CD4-positive, alpha-beta T cell treated with Interleukin-15 for 1 hour (primary cell): ENCODE measurements at places on chromosomes 3 and 15.

DNA sequence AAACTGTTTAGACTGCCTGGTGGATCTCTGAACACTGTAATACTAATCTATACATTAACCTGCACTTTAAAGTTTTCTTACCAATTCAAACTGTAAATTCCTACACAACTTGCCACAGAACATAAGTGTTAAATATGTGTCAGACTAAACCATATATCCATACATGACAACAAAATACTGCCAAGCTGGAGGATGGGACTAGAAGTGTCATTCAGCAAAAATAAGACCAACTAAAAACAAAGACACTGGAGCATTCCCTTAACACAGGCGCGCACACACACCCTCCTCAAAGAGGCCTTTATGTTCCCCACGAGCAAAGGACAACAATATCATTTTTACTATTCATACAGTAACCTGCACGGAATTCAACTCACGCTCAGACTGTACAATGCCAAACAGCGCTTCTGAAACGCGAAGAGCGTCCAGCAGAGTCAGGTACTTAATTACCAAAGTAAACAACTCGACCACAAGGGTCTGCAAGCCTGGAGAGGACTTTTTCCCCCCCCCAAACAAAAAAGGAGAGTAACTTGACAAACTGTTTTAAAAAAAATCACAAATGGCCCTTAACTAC lies 1.1 kb downstream of the DCUN1D1 start:
- no peak for DNase-seq

DNA sequence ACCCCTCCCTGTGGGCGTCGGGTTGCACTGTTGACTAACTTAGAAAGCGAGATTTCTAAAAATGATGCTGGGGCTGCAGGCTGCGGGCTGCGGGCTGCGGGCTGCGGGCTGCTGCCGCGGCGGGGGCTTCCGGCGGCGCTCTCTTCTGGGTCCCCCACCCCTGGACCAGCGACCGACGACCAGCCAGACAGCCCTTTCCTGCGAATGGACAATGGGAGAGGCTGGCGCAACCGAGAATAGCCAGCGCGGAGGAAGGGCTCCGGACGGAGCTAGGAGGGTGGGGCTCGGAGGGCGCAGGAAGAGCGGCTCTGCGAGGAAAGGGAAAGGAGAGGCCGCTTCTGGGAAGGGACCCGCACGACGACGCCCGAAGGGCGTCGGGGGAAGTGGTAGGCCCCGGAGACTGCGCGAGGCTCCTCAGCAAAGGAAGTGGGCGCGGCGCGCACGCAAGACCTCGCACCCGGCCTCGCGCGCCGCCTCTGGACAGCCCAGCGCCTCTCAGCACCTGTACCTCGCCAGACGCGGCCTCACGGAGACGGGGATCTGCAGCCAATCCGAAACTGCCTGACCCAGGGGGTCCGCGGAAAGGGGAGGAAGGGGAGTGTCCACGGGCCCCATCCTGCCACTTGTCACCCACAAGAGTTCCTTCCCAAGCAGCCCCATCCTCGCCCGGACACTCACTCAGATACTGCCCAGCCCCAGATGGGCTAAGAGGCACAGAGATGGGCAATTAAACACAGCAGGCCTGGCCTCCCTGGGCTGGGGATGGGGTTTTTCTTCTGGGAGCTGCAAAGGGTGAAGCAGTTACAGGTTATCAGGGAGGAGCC lies 70.7 kb downstream of the SLC12A8 start:
- peak; percentile 76 for DNase-seq

- no peak for DNase-seq
Observed at GRCh38 chr15:39690881-39691634, 91.6 kb downstream of the FSIP1 start.

DNA sequence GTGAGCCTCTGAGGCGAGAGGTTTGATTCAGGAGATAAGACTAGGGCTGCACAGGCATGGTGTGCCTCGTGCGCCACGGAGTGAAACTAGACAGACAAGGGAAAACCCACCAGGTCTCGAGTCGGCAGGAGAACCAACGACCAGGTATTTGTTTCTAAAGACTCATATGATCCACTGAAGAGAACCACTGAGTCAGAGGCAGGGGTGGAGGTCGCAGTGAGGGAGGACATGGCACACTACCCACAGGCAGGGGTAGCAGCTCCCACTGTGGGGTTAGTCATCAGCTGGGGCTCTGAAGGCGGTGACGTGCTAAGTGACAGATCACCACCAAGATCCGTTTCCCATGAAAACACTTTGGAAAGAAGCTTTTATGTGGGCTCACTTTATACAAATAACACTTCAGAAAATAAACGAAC lies 45.7 kb downstream of the CHSY1 start:
- DNase-seq: peak; percentile 43

- DNase-seq: peak; percentile 58
Observed at GRCh38 chr3:123105201-123106189, 38.7 kb downstream of the PDIA5 start.

DNA sequence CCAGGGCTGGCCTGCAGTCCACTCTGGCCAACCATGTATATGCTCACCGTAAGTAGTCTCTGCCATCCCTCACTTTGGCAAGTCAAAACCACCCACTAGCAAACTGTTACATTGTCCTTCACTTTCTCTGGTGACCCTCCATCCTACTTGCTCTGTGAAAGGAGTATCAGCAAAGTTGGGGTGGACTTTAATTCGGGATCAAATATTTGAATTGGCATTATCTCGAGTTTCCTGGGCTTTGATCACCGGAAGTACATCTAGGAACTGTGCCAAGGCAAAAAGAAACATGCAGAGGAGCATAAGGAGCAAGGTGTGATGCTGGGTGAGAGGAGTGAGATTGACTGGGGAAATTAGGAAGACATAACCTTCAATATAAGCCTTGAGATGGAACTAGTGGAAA lies 188.9 kb upstream of the P2RY1 start:
- DNase-seq: no peak
